GM23338 (cell line): ENCODE measurements at places on chromosomes 3 and 15.

- no peak for DNase-seq
Observed at GRCh38 chr15:27897481-27897880, 201.6 kb downstream of the OCA2 start.

DNA sequence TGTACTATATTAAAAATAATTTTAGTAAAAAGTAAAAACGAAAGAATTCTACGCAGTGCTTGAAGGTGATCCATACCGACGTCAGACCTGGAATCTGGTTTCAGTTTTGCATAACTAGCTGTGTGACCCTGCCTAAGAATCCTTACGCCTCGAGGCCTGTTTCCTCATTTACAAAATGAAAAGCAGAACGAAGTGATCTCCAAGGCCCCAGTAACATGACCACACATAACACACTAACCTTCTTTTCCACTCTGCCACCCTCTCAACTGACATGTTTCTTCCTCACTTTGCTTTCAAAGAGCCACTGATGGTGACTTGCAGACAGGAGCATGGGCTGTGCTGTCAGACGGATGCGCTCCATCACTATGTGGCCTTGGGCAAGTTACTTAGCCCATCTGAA lies 4.8 kb downstream of the MESD start:
- no peak for DNase-seq

GRCh38 chr3:15815696-15816095 lies 17.9 kb upstream of the ANKRD28 start:
- DNase-seq, result no peak

DNA sequence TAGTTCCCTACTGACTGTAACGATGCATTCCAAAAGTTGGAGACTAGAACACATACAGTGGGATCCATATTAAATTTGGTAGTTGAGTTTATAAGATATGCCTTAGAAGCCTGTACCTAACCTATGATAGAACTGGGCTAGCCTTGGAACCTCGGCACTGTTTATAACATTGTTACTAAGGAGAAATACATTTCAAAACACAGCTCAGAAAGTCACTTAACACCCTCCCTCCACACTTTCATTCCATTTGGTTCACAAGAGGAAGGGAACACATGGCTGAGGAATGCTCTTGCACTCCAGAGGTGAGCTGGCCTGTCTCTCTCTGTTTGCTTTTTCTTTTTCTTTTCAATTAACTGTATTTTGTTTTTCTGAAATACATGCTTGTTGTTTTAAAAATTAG lies 48.7 kb upstream of the TSC22D2 start:
- DNase-seq, result peak; percentile 47

GRCh38 chr3:111595232-111595631 lies at the start of gene ZBED2:
ZBED2 (minus strand) TSS chr3:111595346; CDS start chr3:111594201, 1,145 bp downstream.
- DNase-seq, result no peak

DNA sequence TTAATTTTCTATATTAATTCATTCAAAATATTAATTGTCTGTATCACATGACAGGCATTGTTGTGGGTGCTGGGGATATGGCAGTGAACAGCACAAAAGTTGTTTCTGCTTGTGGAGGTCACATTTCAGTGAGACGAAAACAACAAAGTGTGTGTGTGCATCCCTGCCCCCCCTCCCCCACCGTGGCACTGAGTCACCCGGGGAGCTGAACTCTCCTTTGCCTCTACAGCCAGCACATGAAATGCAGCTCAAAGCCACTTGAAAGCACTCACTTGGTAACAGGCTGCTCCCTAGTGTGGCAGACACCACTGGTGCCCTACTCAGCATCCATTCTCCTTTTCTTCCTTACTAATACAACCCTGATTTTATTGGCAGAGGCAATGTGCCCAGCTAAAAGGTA lies 16.9 kb upstream of the SCAMP5 start:
- DNase-seq, result no peak

GRCh38 chr3:143619231-143619630 lies 229.0 kb downstream of the SLC9A9 start:
- no peak for DNase-seq

- no peak for DNase-seq
Observed at GRCh38 chr3:184631472-184631861, 69.9 kb downstream of the EPHB3 start.

DNA sequence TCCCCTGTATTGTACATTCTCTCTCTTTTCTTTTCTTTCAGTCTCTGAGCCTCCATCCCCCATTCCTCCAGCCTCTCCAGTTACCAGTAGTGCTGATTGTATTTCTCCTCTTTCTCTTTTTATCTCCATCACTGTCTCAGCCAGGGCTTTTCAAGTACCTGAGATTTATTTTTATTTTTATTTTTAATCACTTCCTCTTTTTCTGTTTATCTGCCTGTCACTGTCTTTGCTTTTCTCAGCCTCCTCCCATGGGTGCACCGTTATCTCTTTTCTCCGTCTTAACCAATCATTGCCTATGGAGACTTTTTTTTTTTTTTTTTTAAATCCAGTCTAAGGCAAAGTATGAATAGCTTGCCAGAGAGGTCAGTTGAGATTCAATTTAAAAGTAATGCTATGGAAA lies 359.3 kb downstream of the GAP43 start:
- DNase-seq, result no peak

DNA sequence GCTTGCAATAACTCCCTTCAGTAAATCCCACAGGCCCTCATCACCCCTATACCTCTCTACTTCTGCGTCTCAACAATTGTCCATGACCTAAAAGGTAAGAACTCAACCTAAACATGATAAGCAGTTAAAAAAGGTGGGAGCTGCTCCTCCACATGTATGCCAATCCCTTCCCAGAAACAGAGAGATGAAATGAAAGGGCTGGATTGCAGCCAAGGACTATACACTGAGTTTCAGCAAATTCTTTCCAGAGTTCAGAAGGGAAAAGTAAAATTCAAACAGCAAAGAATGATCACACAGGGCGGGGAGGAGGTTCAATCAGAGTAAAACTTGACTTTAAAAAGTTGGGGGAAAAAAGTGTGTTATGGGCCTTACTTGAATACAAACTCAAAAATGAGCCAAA lies 27.5 kb downstream of the PLOD2 start:
- no peak for DNase-seq

GRCh38 chr3:113712129-113712528 lies 15.7 kb upstream of the USF3 start:
- no peak for DNase-seq

DNA sequence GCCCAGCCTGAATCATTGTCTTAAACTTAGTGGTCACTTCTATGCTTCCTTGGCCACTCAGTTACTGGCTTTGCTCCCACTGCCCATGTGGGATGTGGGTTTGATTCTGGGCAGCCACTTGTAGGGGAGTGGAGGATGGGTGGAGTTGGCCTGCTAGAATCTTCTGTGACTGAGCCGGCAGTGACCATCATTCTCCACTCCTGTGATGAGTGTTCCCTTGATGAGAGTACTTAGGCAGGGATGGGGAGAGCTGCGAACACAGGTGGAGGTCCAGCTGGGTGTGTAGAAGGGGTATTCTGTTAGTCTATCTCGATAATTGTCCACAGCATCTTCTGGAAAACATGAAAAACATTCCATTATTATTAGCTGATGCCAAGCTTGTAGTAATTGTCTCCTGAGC lies 8.0 kb downstream of the TM6SF1 start:
- DNase-seq, result no peak

DNA sequence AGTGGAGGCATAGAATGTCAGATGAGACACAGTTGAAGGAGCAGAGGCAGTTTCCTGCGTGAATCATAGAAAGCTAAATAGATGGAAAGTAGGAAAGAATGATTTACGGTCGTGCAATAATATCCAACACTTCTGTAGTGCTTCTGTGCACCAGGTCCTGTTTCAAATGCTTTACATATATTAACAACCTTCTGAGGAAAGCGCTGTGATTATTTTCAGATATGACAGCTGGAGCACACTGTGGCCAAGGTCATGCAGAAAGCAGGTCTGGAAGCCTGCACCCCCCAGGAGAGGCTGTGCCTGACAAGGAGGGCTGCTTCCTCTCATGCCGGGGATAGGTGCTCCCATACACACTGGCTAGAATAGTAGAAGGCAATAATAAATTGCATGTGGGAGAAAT lies 104.5 kb downstream of the CHRNA7 start:
- DNase-seq, result no peak

DNA sequence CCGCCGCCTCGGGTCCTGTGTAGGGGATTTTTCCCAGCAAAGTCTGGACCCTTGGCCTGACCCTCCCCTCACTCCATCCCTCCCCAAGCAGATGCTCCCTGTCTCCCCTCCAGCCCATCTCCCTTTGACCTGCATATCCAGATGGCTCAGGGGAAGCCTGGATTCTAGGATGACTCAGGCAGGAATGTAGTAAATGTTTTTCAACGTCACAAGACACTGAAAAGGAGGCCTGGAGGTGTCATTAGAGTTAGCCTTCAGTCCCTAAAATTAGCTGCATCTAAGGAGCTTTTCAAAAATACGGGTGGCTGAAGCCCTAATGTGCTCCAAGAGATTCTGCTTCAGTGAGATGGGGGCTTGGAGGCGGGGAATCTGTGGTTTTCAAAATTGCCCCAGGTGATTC lies 7.2 kb downstream of the ACAN start:
- no peak for DNase-seq

DNA sequence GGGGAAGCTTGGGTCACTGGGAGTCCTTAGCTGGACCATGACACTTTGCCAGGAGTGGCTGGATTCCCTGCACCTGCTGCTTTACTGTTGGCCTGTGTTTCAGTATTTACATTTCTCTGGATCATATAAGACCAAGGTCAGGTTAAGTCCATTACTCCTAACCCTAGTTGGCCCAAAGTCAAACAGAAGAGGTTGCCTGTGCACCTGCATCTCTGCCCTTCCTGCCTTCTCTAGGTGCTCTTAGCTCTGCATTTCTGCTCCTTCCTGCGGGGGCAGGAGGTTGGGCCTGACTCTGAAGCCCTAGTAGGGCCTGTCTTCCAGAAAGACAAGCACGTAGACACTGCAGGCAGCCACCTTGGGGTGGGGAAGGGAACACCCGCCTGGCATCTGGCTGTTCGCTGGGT lies 124.3 kb downstream of the RPLP1 start:
- no peak for DNase-seq

DNA sequence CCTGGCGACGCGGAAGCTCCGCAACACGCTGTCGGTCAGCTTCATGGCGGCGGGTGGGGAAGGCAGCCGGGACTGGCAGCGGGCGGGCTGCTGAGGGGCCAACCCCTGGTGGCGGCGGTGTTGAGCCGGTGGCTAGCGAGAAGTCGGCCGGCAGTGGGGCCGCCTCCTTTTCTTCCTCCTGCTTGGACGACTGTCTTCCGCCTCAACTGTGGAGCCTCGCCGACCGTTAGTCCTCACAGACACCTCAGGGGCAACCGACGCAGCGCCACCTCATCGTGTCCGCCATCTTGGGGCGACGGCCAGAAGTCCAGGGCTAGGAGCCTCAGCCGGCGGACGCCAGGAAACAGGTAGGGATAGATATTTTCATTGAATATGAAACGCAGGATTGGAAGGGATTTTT lies 875.1 kb downstream of the NSUN3 start:
- DNase-seq, result no peak

DNA sequence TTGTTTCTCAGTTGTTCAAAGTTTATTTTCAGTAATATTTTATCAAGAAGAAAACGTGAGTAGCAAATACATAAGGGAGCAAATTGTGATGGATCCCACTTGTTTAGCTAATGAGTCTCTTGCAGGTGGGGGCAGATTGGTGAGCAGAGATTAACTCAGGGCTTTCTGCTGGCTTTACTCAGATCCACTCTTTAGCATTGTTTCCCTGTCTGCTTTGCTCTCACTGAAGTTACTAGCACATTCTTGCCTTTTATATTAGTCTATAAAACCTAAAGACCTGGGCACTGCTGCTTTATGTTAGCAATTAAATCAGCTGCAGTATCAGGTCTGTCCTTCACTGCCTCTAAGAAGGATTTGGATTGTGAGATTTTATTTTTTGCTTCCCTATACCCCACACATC lies 71.5 kb downstream of the STAC start:
- no peak for DNase-seq

GRCh38 chr3:134366221-134366927 lies 7.9 kb downstream of the AMOTL2 start:
- DNase-seq, result no peak

DNA sequence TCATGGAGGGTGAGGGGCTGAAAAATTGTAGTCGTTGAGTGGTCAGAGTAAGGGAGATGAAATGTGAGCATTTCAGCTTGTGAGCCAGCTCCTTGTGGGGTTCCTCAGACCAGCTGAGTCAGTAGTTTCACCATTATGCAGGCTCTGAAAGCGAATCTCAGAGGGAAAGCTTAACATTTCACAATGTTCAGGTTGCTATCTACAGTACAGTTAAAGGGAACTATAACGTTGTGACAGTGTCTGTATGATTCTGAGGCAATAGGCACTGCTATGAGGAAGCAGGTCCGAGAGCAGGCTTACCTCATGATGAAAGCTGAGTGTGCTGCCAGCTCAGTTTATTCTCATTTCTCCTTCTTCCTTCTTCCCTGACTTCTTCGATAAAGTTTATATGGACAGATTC lies 469.6 kb downstream of the EDEM1 start:
- DNase-seq, result no peak

GRCh38 chr3:8655387-8655835 lies 10.8 kb upstream of the SSUH2 start:
- DNase-seq, result no peak

DNA sequence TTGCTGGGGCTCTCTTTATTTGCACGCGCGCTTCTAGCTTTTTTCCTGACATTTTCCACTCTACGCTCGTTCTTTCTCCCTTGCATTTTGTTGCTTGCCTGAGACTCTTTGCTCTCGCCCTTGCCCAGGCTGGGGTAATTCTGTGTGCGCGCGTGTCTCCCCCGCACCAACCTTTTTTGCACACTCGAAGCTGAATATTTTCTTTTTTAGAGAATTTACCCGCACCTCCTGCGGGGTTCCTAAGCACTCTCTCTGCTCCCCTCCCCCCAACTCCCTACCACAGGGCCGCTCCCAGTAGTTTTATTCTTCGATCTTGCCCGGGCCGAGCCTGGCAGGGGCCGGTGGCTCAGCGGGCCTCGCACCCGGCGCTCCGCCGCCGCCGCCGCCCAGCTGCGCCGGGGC lies 732 bp downstream of the FAM43A start:
- peak; percentile 51 for DNase-seq

DNA sequence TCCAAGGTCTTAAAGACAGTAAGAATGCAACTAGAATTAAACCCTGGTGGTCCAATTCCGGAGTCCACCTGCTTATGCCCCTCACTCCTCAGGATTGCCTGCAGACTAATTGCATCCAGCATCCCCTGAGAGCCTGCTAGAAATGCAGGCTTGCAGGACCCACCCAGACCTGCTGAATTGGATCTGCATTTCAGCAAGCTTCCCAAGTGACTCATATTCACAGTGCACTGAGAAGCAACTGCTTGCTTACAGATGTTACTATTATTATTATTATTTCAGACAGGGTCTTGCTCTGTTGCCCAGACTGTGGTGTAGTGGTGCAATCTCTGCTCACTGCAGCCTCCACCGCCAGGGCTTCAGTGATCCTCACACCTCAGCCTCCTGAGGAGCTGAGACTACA lies 83.5 kb upstream of the VGLL4 start:
- DNase-seq, result no peak

GRCh38 chr3:53353202-53353601 lies 5.9 kb upstream of the DCP1A start:
- no peak for DNase-seq

DNA sequence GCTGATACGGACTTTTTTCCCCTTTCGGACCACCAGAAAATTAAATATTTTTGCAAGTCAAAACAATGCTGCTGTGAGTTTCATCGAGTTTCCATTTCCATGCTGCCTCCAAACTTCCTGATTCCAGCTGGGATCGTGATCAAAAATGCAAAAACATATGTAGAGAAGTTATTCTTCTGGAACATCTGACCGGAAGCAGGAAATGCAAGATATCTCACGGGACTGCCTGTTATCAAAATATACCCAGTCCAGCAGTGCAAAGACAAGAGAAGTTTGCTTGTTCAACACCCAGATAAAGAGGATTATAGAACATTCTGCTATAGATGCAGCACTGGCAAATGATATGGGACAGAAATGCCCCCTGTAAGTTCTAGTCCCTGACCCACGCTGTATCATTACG lies 726.7 kb upstream of the NR2F2 start:
- no peak for DNase-seq
